CD4-positive, alpha-beta T cell treated with Interleukin-1 beta for 1 hour (primary cell): ENCODE measurements at places on chromosomes 4 and X.

- DNase-seq = no peak
These were observed 453.0 kb downstream of the PCDH11X start for GRCh38 chrX:92232182-92232581.

DNA sequence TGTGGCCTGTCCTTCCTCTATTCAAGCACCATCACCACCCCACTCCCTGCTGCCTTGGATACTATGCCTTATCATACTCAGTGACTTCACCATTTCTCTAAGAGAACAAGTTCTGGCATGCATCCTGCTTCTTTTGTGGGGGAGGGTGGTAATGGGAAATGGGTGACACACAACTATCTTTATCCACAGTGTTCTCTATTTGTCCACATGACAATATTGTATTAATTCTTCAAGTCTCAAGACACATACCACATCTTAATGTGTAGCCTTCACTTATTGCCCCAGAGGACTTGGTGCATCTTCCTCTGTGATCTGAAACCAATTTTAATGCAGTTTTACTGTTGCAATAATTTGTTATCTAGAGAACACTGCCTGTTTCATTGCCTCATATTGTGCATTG is 29.3 kb upstream of the UGT2B7 start:
- no peak for DNase-seq

- peak; percentile 73 for DNase-seq
These were observed 585 bp upstream of the SEC24D start for GRCh38 chr4:118836301-118837120.

- no peak for DNase-seq
These were observed 216.6 kb downstream of the NR3C2 start for GRCh38 chr4:148225639-148226038.

- no peak for DNase-seq
These were observed 330.4 kb downstream of the GBA3 start for GRCh38 chr4:23023121-23023520.

- no peak for DNase-seq
These were observed 141.5 kb downstream of the RPS6KA6 start for GRCh38 chrX:84046403-84046984.

DNA sequence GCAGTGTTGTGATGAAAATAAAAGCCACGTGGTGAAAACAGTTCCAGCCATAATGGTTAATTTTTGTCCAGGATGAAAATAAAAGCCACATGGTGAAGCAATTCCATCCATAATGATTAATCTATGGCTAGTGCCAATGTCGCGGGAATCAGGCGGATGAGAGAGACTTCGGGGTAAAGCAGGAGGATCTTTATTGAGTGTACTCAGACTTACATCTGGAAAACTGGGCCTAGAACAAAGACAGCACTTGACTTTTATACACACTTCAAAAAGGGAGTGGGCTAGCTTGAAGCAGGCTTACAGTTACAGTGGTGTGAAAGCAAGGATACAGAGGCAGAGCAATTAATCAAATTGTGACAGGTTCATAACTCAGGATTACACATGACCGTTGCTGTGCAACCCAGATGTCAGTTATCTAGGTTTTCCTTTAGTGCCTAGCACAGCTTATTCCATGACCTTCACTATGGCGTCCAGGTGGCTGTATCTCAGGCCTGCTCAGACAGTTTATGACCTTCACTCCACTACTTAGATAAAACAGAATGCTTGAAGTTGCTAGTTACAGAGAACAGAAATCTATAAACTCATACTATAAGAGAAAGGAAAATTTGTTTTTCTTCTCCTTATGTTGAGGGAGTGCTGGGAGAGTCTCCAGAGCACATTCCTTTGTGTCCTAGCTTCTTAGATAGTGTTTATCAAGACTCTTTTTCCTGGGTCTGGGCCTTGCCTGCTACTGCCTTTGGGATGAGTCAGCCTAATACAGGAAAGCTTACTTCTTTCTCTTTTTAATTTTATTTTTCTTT is 5.9 kb upstream of the PLA2G12A start:
- DNase-seq = no peak

DNA sequence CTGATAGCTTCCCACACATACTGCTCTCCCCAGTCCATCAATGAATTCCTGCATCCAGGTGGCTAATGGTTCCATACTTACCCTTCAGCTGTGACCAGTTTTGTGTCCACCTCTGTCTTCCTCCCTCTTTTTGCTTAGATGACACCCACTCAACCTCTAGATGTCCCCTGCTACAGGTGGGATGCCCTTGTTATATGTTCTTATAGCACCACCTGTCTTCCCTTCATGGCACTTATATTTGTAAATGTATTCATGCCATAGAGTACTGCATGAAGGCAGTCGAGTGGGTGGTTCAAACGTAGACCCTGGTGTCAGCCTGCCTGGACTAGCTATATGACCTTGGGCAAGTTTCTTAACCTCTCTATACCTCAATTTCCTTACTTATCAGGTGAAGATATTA is 6.5 kb upstream of the USP46 start:
- peak; percentile 43 for DNase-seq

- peak; percentile 82 for DNase-seq
These were observed 667 bp downstream of the G3BP2 start for GRCh38 chr4:75672461-75673026.

DNA sequence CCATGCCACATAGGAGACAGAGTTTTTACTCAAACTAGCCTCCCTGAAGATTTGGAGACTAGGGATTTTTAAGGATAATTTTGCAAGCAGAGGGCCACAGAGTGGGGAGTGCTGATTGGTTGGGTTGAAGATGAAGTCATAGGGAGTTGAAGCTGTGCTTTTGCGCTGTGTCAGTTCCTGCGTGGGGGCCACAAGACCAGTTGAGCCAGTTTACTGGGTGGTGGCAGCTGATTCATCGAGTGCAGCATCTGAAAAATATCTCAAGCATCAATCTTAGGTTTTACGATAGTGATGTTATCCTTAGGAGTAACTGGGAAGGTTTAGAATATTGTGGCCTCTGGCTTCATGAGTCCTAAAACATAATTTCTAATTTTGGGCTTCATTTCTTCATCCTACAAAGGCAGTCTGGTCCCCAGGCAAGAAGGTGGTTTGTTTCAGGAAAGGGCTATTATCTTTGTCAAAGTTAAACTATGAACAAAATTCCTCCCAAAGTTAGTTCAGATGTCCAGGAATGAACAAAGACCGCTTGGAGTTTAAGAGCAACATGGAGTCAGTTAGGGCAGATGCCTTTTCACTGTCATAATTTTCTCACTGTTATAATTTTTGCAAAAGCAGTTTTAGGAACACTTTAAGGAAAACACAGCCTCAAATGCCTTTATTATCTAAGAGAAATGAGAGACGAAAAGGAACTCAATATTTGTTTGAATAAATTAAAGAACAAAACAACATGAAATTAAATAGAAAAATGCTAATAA is 960.8 kb upstream of the PRKX start:
- DNase-seq = no peak

DNA sequence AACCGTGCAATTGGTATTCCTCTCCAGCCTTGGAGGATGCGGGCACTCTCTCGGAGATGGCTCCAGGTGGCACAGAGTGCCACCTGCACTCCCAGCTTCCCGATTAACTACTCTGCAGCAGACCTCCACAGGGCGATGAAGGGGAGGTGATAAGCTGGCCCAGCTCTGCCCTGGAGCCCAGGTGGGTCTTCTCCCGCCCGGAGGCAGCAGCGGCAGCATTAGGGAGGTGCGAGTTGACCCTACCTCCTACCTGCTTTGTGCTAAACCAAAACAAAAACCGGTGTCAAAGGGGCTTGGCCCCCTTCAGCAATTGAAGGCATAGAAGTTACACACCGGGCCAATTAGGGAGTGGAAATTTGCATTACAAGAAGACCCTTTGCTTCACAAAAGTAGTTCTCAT is 137.4 kb upstream of the MAMLD1 start:
- no peak for DNase-seq
